Stimulated activated CD8-positive, alpha-beta memory T cell treated with anti-CD3 and anti-CD28 coated beads, Interleukin-7, amount 100 ng/mL, for 24 hours (primary cell): ENCODE measurements at places on chromosomes 13 and 19.

- DNase-seq = no peak
Measured at GRCh38 chr13:33662392-33662791, 155.6 kb upstream of the RFC3 start.

DNA sequence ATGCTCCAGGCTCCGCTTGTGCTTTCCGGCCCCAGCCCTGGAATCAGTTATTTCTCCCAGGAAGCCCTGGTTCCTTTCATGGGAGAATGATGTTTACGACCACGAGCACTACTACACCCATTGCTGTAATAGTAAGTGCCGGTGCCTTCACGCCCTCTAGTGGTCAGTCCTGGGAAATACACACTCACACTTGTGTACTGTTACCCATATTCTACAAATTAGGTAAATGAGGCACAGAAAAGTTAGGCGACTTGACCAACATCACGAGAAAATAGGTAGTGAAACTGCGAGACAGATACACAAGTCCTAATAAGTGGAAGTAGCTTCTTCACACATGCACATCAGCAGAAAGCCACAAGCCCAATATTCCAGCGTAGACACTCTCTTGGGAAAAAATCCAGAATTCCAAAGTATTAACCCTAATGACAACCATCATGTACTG is 21.7 kb downstream of the CEACAM21 start:
- peak; percentile 43 for DNase-seq

DNA sequence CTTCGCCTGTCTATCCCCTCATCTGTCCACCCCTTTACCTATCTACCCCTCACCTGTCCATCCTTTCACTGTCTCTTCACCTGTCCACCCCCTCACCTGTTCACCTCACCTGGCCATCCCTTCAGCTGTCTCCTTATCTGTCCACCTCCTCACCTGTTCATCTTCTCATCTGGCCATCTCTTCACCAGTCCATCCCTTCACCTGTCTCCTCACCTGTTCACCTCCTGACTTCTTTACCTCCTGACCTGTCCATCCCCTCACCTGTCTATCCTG is 13.2 kb upstream of the KANK2 start:
- no peak for DNase-seq

GRCh38 chr19:10816691-10817090 is 19.3 kb downstream of the TMED1 start:
- DNase-seq = no peak

GRCh38 chr13:30799356-30799824 is 64.0 kb downstream of the ALOX5AP start:
- no peak for DNase-seq

DNA sequence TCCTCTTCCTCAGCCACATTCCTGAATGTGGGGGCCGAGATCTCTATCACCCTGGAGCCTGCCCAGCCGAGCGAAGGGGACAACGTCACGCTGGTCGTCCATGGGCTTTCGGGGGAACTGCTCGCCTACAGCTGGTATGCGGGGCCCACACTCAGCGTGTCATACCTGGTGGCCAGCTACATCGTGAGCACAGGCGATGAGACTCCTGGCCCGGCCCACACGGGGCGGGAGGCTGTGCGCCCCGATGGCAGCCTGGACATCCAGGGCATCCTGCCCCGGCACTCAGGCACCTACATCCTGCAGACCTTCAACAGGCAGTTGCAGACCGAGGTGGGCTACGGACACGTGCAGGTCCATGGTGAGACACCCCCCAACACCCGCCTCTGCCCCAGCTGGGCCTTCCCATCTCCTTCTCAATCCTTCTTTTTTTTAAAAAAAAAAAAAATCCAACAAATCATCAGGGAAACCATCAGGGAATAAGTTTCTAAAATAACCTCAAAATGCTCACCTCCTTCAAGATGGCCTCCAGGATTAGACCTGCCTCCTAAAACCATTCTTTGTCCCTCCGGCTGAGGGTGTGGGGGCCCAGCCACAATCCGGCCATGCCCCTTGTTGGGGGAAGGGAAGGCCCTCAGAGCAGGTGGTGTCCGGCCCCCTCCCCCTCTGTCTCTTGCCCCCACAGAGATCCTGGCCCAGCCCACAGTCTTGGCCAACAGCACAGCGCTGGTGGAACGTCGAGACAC is 4.6 kb downstream of the CEACAM16 start:
- DNase-seq = no peak
